ENCODE measurements at places on chromosomes 3 and 15. TPM values are rescaled to one million over a fixed set of nuclear protein-coding genes. Genes with fewer than 3 reads are reported as not detected.

The CACNA2D3 gene
- total RNA-seq, result 0.46 TPM

GRCh38 chr15:48644827-48645557 lies 517 bp downstream of the FBN1 start:
- peaks cover 8% of the 10 kb centered on the region for H3K27me3 ChIP-seq
- DNase-seq, result peak; percentile 62
- no peaks in the 10 kb centered on the region for H3K36me3 ChIP-seq
- H3K27ac ChIP-seq, result no peak overlapping the region
- peaks cover 14% of the 10 kb centered on the region for H3K4me1 ChIP-seq

The PFN2 gene
- total RNA-seq, result 102 TPM

- DNase-seq, result no peak
- H3K4me3 ChIP-seq, result peak overlapping the region; percentile 97
- peaks cover 26% of the 10 kb centered on the region for H3K36me3 ChIP-seq
- H3K4me1 ChIP-seq, result peaks cover 30% of the 10 kb centered on the region
- peak overlapping the region; percentile 99 for H3K27ac ChIP-seq
These were observed 18.8 kb upstream of the CHD2 start for GRCh38 chr15:92881211-92881754.

DNA sequence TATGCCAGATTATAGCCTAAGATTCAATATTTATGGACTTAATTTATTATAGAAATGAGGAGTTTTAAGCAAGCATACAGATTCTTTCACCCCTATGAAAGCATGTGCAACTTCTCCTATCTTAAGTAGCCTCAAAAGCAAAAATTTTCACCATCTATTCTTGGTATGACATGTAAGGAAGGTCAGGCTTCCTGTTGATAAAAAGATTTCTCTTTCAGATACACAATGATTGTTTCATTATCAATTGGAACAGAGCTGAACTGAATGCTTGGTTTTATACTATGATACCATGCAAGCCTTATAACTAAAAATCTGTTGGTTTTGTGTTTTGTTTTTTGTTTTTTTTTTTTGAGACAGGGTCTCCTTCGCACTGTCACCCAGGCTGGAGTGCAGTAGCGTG lies 3.9 kb downstream of the GRK7 start:
- peaks cover 5% of the 10 kb centered on the region for H3K36me3 ChIP-seq
- H3K4me3 ChIP-seq, result no peak overlapping the region
- H3K27me3 ChIP-seq, result peaks cover 4% of the 10 kb centered on the region

The APOD gene
- total RNA-seq, result 5.0 TPM

The TNFSF10 gene
- 94.1 TPM for total RNA-seq

DNA sequence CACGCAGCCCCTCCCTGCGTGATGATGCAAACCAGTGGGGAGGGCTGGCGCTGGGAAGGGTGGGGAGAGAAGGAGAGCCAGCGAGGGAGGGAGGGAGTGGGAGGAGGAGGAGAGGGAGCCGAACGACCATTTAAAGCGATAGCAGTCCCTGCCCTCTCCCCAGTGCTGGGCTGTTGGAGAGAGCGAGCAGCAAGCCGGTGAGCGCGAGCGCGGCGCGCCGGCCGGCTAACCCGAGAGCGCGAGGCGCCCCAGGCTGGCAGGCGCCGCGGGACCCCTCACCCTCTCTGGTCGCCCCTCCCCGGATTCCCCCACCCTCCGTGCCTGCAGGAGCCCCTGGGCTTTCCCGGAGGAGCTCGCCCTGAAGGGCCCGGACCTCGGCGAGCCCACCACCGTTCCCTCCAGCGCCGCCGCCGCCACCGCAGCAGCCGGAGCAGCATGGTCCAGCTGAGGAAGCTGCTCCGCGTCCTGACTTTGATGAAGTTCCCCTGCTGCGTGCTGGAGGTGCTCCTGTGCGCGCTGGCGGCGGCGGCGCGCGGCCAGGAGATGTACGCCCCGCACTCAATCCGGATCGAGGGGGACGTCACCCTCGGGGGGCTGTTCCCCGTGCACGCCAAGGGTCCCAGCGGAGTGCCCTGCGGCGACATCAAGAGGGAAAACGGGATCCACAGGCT lies at the start of gene GRM7:
Gene GRM7, plus strand, starts transcription at position 162 of the 671 bp plus-strand sequence.
- peak within 1 kb of the TSS; percentile 78 for H3K4me3 ChIP-seq
- peaks cover 3% of the 10 kb centered on the region for H3K36me3 ChIP-seq
- peak; percentile 21 for DNase-seq

The CORO2B gene
- 71.7 TPM for total RNA-seq

- H3K27me3 ChIP-seq, result peaks cover 6% of the 10 kb centered on the region
- no peak overlapping the region for H3K27ac ChIP-seq
- DNase-seq, result no peak
- H3K4me3 ChIP-seq, result no peak overlapping the region
- H3K4me1 ChIP-seq, result peaks cover 4% of the 10 kb centered on the region
- H3K36me3 ChIP-seq, result peaks cover 5% of the 10 kb centered on the region
These were observed 172.0 kb downstream of the OPA1 start for GRCh38 chr3:193764959-193765358.

GRCh38 chr3:90132197-90132596 lies 1024.8 kb downstream of the EPHA3 start:
- no peaks in the 10 kb centered on the region for H3K27me3 ChIP-seq
- DNase-seq, result no peak
- no peaks in the 10 kb centered on the region for H3K4me1 ChIP-seq
- H3K27ac ChIP-seq, result no peak overlapping the region

The MAPKAPK3 gene
- 6.4 TPM for total RNA-seq

The SLC25A26 gene
- 18.9 TPM for total RNA-seq

The NOX5 gene
- total RNA-seq, result not detected

The DOCK3 gene
- 1.3 TPM for total RNA-seq

The SERPINI1 gene
- 15.5 TPM for total RNA-seq

- H3K4me1 ChIP-seq, result no peaks in the 10 kb centered on the region
- no peaks in the 10 kb centered on the region for H3K36me3 ChIP-seq
These were observed 138.6 kb downstream of the PDCD6IP start for GRCh38 chr3:33936921-33937525.

The MESP2 gene
- total RNA-seq, result 0.33 TPM

DNA sequence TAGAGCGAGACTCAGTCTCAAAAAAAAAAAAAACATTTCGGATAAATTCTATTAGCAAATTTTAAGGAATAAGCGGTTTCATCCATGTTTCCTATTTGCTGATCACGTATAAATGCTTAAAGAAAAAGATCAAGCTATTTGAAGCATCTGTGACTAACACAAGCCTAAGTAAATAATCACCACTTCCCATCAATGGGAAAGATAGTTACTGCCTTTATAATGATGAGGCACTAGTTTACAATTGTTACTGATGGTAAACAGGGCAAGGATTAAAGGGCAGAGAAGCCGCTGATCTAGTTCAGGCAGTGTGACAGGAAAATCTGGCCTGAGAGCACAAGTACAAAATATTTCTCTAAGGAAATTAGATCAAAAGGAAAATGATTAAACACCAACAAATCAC lies 13.7 kb downstream of the CLPX start:
- H3K27ac ChIP-seq, result no peak overlapping the region
- no peak overlapping the region for H3K4me3 ChIP-seq
- H3K4me1 ChIP-seq, result no peaks in the 10 kb centered on the region
- H3K36me3 ChIP-seq, result peaks cover 11% of the 10 kb centered on the region
- no peak for DNase-seq
- no peaks in the 10 kb centered on the region for H3K27me3 ChIP-seq

The DLEC1 gene
- total RNA-seq, result 0.62 TPM

The CASR gene
- not detected for total RNA-seq

DNA sequence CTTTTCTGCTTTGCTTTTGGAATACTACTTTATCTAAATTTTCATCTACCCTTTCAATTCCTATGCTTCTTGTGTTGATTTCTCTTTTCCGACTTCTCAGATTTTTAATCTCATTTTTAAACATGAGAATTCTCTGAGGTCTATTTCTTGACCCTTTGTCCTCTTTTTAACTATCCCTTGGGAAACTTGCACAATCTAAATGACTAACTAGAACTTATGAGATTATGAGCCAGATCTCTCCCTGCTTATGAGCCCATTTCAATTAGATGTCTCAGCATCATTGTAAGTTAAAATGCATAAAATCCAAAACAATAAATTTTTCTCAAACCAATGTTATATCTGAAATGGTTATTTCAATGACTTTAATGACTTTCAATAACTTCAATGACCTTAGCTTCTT lies 296.9 kb upstream of the AGTR1 start:
- H3K36me3 ChIP-seq, result no peaks in the 10 kb centered on the region
- DNase-seq, result no peak
- H3K4me3 ChIP-seq, result no peak overlapping the region
- no peaks in the 10 kb centered on the region for H3K4me1 ChIP-seq

DNA sequence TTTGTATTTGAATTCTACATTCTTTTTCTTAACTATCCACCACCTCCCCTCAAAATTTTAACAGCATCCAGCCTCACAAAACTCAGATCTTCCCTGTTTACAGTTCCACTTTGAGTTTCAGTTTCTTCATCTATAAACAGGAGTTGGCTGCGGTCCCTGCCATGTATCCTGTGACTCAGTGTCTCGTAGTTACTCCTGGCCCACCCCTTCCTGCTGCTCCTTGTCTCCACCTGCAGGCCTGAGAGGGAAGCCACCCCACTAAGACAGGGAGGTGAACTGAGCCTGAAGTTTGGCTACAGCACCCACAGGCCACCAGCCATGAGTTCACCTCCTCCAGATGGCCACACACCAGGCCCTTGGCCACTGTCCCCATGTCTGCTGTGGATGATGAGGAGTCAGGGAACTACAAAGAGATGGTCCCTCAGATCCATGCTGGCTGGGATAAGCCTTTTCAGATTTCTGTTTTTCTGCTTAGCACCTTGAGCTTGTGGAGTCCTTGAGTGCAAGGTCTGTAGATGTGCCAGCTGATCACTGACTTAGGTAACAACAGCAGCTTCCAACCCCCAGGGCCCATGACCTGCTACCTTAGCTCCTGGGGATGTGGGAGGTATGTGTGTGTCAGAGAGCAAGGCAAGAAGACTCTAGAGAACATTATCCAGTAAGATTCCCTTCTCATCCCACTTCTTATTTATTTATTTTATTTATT lies 37.5 kb downstream of the CD86 start:
- no peak overlapping the region for H3K27ac ChIP-seq
- H3K4me1 ChIP-seq, result no peaks in the 10 kb centered on the region
- H3K36me3 ChIP-seq, result no peaks in the 10 kb centered on the region
- DNase-seq, result peak; percentile 15
- no peaks in the 10 kb centered on the region for H3K27me3 ChIP-seq

DNA sequence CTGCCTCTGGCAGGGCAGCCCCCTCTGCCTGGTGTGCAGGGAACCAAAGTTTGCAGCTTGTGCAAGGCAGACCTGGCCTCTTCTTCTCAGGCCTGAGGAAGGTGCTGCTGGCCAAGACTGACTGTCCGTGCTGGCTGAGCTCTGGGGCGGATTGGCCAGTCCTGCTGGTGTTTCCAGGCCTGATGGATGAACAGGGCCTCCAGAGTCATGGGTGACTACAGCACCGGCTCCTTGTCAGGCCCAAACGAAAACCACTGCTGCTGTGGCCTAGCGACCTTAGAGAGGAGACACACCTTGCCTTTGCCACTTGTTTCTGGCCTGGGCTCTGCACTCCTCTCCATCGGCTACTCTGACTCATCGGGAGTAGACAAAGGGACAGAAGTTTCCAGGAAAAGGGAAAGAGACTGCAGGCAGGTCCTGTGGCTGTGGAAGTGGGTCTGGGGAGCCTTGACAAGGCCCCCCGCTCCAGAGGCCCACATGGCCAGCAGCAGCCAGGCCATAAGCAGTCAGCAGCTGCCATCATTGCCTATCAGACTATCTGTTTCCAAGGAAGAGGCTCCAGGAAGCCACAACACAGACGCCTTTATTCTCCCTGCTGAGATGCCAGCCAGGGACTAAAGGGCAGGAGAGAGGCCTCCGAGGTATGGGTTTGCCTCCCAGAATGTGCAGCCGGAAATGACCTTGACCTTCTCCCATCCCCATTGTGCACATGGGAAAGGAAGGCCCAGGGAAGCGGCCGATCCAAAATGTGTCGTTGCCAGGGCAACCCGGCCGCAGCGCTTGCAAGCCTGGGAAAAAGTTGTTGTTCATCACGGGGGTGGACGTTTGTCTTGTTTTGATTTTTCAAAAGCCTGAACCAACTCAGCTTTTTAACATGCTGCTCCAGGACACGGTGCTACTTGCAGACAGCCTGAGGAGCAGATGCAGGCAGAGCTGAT lies 160.5 kb downstream of the CHSY1 start:
- DNase-seq, result peak; percentile 38
- H3K27me3 ChIP-seq, result peaks cover 3% of the 10 kb centered on the region
- H3K36me3 ChIP-seq, result no peaks in the 10 kb centered on the region
- no peak overlapping the region for H3K4me3 ChIP-seq
- peak overlapping the region; percentile 80 for H3K27ac ChIP-seq
- H3K4me1 ChIP-seq, result peaks cover 6% of the 10 kb centered on the region

- no peak for DNase-seq
- H3K27me3 ChIP-seq, result no peaks in the 10 kb centered on the region
- no peaks in the 10 kb centered on the region for H3K36me3 ChIP-seq
- H3K27ac ChIP-seq, result no peak overlapping the region
These were observed 361.6 kb downstream of the ROBO1 start for GRCh38 chr3:79406175-79406574.

DNA sequence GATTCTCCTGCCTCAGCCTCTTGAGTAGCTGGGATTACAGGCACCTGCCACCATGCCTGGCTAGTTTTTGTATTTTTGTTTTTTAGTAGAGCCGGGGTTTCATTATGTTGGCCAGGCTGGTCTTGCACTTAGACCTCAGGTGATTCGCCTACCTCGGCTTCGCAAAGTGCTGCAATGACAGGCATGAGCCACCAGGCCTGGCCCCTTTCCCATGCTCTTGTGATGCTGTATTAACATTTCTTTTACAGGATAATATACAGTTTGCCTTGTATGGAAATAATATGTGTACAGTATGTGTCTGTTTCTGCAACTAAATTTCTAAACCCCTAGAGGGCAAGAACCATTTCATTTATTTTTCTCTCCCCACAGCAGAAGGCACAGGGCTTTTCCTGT lies 37.8 kb downstream of the SCG5 start:
- H3K36me3 ChIP-seq, result no peaks in the 10 kb centered on the region
- no peaks in the 10 kb centered on the region for H3K27me3 ChIP-seq
- no peak overlapping the region for H3K27ac ChIP-seq

All from endothelial cell (in vitro differentiated cells).